ENCODE measurements at places on chromosomes 2 and 18.

- DNase-seq: no peak
These were observed 45.5 kb upstream of the SLC14A1 start for GRCh38 chr18:45678441-45678840.

DNA sequence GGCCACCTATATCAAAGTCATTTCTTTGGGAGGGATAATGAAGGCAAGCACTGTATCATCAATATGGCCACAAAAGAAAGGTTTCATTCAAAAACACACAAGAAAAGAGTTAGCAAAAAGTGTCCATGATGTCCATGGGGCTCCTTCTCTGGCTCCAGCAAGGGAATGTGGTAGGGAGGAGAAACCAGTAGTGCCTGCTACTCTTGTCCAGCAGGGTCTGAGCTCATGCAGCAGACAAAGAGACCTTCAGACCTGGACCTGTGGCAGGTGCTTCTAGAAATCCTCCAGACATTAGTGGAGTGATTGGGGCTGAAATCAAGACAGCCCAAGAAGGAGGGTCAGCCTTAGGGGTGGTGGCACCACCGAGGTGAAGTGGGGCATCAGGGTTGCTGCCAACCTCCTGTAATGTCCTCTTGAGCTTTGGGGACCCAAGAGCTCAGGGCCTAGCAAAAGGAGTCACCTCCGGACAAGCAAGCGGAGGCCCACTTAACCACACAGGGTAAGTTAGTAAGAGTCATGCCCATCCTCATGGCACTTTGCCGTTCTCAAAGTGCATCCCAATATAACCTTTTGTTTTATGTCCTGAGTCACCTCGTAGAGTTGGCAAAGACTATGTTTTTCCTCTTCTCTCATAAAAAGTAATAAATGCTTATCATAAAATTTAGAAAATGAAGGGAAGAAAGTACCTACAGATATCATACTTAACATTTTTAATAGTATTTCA is 112.6 kb upstream of the YPEL5 start:
- DNase-seq: no peak

GRCh38 chr18:46214435-46214834 is 110.2 kb downstream of the HAUS1 start:
- no peak for DNase-seq

DNA sequence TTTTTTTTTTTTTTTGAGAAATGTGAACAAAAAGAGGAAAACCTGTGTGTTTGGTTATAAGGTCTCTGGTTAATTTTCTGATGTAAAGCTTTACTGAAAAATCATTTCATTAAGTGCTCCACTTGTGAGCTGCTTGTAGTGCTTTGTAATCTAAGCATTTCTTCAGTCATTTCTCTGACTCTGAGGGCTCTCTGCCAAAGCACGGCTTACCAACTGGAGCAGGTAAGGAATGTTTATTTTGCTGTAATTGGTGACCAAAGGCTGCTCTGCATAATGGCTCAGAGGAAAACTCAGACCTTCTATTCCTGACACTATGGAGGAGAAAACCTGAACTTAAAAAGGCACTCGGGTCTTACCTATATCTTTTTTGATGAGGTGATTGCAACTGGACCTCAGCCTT is 848.8 kb downstream of the MBD2 start:
- DNase-seq: no peak

- no peak for DNase-seq
These were observed 213.0 kb downstream of the TNS1 start for GRCh38 chr2:217789736-217790181.

DNA sequence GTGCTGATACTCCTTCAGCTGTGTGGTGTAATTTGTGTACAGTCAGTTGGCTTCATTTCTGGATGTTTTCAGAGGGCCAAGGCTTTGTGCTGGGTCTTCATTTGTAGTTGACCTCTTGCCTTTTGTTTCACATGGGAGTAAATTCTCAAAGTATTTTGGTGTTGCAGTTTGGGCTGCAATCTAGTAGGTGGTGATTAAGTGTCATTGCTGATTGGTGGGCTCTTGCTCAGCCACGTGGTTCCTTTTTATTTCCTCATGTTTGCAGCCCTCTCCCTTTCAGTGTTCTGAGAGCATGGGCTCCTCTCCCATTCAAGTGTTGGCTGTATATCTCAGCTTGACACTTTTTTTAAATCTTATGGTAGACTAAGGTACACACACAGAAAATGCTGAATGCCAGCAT is 96.8 kb downstream of the SNTG2 start:
- DNase-seq: no peak

DNA sequence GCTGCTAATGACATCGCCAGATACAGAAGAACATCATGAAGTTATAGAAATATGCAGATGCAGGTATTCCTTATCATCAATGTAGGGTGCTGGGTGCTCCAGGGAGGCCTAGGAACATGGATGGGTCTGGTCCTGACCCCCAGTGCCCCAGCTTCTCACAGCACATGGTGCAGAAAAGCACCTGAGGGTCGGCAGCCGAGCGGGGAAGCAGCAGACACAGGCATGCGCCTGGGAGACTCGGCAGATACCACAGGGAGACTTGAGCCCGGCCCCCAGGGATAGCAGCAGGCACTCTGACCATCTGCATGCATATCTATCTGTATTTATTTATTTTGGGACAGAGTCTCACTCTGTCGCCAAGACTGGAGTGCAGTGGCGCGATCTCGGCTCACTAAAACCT is 43.2 kb downstream of the TMEM18 start:
- no peak for DNase-seq

- no peak for DNase-seq
These were observed 292.8 kb upstream of the LRP1B start for GRCh38 chr2:142423603-142424002.

Data from activated naive CD4-positive, alpha-beta T cell treated with anti-CD3 and anti-CD28 coated beads, Interleukin-2, amount 50 U/mL, for 16 hours (primary cell).